ENCODE measurements at places on chromosomes 12 and 14.

DNA sequence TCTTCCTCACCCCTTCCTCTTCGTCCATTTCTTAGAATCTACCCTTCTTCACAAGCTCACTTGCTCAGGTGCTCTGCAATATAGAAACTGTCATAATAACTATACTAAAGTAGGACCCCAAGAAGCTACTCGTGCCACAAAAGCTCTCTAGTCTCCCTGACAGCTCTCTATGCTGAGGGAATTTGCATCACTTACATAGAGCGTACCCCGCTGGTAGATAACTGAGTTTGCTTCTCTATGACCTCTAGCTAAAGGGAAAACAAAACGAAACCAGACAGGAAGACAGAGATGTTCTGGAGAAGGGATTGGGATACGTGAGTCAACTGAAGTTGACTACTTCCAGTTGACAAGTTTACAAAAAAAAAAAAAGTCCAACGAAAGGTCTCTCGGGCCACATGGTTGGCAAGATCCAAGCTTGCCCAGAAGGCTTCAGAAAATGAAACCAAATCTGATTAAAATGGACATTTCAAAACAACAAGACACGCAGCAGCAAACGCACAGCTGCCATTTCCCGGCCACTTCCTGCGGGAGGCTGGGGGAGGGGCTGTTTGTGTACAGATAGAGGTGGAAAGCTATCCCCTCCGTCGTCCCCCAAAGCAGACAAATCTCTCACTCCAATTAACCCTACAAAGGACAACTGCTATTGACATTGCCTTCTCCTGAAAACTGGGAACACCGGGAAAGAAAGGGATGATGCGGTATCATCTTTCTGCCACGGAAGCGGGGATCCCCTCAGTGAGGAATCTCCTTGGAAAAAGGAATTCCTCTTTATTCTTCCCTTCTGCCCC, 1.3 kb downstream of the BAZ2A start:
- no peak for DNase-seq

- DNase-seq, result no peak
Observed at GRCh38 chr12:111842556-111843396, 748 bp downstream of the MAPKAPK5 start.

DNA sequence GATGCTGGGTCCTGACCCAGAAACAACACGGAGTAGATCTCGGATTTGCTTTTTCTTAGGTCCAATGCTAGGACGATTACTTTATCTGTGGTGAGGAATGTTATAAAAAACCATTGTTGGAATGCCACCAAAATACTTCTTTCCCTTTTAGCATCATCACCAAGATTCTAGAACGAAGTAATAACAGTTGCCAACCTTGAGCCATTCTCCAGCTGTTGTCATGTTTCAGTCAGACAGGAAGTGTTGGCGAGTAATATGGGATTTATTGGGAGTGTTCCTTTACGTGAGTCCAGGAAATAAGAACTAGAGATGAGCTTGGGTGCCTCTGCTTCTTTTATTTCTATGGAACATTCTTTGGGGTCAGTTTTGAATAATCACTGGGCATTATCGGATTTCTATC, 892.9 kb downstream of the DIO2 start:
- no peak for DNase-seq

DNA sequence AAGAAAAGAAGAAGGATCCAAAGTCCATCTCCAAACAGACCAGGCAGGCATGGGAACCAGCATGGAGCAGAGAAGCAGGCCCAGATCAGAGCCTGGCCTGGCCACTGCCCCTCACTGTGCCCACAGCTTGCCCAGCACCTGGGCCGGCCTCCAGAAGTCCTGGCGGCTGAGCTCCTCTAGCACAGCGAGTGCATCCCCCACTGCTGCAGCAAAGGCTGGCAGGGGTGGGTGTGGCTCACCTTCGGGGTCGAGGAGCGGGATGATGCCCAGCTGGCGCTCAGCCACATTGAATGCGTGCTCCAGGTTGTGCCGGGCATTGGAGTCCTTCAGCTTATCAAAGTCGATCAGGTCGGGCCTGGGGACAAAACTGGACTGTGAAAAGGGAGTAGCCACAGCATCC, 78.7 kb downstream of the SPTB start:
- no peak for DNase-seq

DNA sequence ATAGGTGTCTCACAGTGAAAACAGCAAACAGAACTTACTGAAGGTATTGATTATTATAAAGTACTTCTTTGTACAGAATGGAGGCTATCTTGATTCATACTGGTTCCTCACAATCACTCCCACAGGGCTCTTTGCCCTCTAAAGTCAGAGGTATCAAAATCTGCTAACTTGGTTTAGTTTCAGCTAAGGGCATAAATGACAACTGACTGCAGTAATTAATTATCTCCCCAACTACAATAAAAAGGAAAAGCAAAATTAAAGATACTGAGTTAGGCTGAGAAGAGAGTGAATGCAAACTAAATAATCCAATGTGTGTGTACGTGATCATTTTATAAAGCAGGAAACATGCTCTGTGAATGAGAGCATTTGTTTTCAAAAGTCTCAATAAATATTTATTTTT, 338.7 kb downstream of the ACSS3 start:
- no peak for DNase-seq

DNA sequence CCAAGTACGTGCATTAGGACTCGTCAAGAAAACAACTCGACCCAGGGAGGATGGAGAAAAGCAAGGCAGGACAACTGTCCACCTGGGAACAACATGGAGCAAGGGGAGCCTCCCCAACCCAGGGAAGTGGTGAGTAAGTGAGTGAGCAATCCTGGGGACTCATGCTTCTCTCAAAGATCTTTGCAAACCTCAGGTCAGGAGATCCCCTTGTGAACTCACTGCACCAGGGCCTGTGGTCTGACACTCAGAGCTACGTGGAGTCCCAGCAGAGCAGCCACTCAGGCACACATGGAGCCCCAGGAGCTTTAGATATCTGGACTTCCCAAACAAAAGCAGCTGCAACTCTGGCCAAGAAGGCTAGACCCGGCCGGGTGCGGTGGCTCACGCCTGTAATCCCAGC, 12.2 kb upstream of the OR5AU1 start:
- no peak for DNase-seq

DNA sequence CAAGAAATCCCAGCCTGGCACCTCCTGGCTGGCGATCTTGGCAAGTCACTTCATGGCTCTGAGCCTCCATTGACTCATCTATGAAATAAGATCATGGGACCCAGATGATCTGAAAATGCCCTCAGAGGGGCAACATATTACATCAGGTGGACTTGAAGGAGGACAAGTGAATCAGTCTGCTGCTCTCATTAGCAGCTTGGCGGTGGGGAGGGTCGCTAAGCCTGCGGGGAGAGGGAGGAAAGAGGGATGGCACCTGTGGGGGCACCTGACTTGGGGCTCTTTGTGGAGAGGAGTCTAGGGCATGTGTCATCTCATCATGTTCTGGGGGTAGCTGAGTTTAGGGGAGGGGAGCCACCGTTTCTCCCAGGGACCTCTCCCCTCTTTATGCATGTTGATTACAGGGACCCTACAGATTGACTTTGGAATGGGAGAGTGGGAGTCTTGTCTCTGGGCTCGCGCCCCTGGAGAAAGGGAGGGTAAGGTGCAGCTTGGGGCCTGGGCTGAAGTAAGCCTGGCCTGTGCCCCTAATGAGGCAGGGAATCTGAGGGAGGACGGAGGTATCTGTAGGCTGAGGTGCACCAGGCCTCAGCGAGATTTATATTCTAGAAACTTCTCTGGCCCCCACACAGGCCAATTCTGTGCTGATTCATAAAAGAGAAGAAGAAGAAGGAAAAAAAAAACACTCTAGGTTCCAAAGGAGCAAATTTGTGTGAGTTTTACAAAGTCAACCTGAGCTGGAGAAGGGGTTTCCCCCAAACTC, 29.3 kb upstream of the BATF start:
- no peak for DNase-seq

DNA sequence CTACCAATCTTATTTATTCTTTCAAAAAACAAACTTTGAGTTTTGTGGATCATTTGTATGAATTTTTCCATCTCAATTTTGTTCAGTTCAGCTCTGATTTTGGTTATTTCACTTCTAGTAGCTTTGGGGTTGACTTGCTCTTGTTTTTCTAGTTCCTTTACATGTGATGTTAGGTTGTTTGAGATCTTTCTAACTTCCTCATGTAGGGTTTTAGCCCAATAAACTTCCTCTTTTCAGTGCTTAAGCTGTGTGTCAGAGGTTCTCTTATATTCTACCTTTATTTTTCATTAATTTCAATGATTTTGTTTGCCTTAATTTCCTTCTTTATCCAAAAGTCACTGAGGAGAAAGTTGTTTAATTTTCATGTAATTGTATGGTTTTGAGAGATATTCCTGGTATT, 860.4 kb upstream of the FBXO33 start:
- no peak for DNase-seq

GRCh38 chr14:58584383-58584782, 53.4 kb upstream of the DACT1 start:
- DNase-seq, result no peak

DNA sequence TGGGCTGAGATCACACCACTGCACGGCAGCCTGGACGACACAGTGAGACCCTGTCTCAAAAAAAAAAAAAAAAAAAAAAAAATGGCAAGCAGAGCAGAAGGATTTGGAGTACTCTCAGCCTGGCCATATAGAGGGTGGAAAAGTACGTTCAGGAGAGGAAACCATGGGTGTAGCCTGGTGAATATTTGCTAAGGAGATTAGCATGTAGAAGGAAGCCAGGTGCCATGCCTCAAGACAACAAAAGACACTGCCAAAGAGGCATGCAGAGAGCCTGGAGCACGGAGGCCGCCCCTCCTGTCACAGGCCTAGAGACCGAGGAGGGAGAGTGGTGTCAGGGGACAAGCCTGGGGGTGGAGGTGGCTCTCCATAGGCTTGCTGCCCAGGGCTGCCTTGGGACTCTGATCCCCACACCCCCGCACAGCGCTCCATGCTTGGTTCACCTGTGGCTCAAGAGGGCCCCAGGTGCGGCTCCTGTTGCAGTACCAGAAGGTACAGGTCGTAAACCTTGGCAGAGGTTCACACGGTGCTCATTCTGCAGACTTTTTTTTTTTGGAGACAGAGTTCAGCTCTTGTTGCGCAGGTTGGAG, 27.9 kb upstream of the DEGS2 start:
- no peak for DNase-seq

- no peak for DNase-seq
Observed at GRCh38 chr14:50800032-50800431, 30.9 kb downstream of the NIN start.

DNA sequence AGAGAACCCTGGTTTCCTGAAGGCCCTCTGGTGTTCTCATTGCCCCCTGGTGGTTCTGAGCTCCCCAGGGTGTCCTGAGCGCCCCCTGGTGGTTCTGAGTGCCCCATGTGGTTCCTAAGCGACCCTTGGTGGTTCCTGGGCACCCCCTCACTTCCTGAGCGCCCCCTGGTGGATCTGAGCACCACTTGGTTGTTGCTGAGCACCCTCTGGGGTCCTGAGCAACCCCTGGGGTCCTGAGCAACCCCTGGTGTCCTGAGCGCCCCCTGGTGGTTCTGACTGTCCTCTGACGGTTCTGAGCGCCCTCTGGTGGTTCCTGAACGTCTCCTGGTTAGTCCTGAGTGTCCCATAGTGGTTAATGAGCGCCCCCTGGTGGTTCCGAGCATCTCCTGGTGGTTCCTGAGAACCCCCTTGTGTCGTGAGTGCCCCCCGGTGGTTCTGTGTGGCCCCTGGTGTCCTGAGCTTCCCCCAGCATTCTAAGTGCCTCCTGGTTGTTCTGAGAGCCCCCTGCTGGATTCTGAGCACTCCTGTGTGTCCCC, 568.3 kb downstream of the TMEM121 start:
- no peak for DNase-seq

DNA sequence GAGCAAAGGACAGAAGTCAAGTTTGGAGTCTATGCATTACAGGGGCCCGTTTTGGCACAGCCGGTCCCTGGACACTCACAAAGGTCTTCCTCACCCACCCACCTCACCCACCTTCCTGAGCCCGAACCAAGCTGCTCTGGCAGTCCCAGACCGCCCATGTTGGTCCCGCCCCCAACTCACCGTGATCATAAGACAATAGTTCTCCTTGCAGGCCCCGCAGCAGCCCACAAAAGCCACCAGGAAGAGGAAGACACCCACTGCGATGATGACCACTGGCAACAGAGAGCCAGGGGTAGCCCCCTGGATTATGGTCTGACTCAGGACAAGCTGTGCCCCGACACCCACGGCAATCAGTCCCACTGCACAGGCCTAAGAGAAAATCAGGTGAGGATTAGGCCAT, 1.8 kb downstream of the CD63 start:
- no peak for DNase-seq

- no peak for DNase-seq
Observed at GRCh38 chr14:69980457-69981425, 101.5 kb downstream of the SMOC1 start.

DNA sequence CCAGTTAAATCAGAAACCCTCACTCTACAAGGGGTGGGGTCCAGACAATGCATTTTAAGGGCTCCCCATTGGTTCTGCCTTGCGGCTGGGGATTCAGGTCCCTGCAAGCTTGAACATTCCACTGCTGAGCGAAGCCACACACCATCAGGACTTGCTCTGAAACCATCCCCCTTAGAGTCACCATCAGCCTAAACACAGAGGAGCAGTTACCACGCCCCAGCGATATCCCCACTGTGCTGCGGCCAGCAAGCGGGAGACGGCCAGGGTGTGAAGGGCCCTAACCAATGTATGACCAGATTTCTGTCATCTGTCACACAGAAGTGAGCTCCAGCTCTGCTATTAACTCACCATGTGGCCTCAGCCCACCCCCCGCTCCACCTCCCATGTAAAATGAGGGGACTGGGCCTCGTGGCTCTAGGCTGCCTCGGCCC, 29.7 kb downstream of the CCDC88C start:
- DNase-seq, result no peak

DNA sequence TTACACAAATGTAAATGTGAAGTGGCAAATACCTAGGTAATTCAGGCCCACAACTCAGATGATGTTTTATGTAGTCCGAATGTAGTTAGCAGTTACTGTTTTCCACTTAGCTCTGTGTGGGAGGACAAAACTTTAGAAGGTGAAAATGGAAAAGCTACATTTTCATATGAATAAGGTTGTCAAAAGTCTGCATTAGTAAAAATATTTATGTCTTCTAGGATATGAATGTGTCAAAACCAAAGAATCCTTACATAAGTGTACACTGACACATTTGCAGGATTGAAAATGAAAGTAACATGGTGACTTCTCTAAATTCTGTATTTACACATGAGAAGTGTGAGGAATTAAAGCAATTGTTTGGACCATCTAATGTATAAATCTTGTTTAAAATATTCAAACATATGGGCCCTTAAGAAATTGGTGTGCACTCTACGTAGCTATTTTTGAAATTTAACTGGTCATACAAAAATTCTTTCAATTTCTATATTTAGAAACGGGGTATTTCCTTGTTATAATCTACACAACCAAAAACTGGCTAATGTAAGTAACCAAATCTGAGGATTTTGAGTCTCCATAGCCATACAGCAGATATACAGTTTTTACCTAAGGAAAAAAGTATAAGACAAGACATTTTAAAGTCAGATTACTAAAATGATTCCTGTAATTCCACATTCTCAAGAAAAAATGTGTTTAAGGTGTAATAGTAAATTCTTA, 5.4 kb downstream of the CDKN1B start:
- DNase-seq, result no peak

All from NCI-H1930 (cell line).